Epithelial cell of proximal tubule (primary cell): ENCODE measurements at places on chromosomes 1 and 21. TPM values are rescaled to one million over a fixed set of nuclear protein-coding genes. Genes with fewer than 3 reads are reported as not detected.

Gene TRIM62
- 1.4 and 3.2 TPM in 2 replicates for total RNA-seq

DNA sequence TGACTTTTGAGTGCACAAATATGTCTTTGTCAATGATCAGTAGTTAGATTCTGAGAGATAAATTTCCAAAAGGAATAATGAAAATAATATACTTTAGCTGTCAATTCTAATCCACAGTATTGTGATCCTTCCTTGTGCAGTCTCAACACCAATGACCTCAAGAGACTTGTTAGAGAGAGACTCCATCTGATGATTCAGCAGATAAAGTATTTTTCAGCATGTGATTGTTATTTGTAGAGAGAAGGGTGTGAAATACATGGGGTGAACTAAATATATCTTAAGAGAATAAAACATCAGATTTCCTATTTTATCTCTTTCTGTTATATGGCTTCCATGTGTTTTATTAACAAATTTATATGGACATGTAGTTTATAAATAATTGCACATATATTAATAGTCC, 5.9 kb upstream of the ZNF124 start:
- no peak for DNase-seq

Gene BSND
- total RNA-seq = not detected in 2 replicates

- DNase-seq = no peak
Observed at GRCh38 chr1:61253912-61254633, 171.7 kb downstream of the NFIA start.

Gene NAV1
- 24.1 and 24.3 TPM in 2 replicates for total RNA-seq

DNA sequence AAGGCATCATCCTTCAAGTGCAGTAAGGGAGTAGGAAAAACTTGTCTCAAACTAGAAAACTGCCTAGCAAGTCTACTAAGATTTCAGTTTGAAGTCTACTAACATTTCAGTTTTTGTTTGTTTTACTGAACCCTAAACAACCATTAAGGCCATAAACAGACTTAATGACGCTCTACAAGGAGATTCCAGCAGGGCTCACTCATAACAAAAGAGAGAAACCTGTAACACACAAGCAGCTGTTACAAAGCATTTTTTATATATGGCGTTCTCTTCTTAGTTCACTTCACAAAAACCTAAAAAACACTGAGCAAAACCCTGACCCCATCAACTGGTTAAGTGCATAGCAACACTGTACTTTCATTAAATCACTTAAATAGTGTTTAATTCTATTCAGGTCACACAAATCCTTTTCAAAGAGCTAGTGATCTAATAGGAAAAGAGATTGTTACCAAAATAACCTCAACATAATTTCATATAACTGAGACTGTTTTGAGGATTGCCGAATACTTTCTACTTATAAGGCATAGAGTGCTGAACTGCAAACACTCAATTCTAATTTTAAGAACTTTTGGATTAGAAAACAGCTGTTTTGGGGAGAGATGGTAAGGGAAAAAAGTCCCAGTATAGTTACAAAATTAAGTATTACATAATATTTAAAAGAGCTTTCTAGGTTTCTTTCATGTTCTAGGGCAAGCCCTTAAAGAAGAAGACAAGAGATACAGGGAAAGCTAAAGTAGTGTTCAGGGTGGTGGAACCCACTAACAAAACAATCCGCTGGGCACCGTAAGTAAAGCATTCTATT, 1.4 kb downstream of the B3GALNT2 start:
- no peak for DNase-seq

Gene SPRR2F
- total RNA-seq = not detected in 2 replicates

GRCh38 chr1:17023102-17023501, 11.4 kb upstream of the ATP13A2 start:
- no peak for DNase-seq

Gene CLIC6
- 0.58 and 1.3 TPM in 2 replicates for total RNA-seq

DNA sequence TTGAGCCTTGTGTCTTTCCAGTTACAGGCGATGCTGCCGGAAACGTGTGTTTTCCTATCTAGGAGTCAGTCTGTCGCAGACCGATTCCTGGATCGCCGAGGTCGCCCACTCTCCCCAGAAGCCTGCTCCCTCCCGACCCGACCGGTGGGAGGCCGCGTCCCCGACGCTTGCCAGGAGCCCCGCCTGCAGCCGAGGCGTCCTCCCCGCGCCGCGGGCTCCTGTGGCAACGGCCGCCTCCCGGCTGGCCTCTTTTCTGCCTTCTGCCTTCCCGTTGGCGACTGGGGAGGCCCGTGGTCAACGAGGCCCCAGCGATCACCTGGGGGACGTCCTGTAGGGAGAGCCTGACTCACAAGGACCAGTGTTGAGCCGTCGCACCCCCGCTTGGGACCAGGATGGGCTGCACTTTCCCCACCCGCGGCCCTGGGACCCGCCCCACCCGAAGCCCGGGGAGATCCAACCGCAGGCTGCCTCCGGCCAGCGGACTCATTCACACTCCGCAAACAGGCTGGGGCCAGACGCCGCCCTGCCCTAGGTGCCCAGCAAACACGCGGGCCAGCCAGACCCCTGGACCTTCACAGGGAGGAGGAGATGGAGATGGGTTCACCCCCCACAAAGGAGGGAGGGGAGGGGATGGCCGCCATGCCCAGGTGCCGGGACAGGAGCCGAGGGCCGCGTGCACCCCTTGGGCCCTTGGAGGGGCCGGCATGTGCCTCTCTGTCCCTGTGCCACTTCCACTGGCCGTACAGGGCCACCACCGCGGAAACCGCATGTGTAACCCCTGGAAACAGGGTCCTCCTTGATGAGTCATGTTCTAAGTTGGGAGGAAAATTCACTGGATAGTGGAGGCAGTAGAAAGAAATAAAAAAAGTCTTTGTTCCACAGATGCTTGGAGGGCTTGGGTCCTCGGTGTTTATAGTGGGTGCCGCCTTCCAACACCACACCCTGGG, 7.2 kb upstream of the COL6A1 start:
- no peak for DNase-seq

Gene CACNA1S
- not detected in 2 replicates for total RNA-seq

Gene LCE6A
- total RNA-seq = not detected in 2 replicates

Gene GNG12
- total RNA-seq = 67.1 and 95.4 TPM in 2 replicates

Gene SYT2
- not detected in 2 replicates for total RNA-seq

DNA sequence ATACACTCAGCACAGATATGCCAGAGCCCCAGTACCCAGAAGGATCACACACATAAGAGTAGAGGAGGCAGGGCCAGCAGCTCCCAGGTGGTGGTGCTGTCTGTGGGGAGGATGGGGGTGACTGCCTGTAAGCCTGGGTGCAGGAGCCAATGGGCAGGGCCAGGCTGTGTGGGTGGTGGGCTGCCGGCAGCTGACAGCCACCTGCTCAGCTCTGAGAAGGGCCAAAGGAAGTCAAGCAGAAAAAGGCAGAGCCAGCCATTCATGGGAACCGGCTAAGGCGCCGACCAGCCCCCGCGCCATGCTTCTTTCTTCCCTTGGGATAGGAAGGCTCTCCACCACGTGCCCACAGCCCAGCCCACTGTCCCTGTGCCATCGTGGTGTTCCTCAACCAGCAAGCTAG, 14.1 kb downstream of the PIK3C2B start:
- DNase-seq = no peak

GRCh38 chr1:89987159-89987819, 7.6 kb upstream of the ZNF326 start:
- DNase-seq = no peak

Gene SRGAP2B
- 20.7 and 40.8 TPM in 2 replicates for total RNA-seq

DNA sequence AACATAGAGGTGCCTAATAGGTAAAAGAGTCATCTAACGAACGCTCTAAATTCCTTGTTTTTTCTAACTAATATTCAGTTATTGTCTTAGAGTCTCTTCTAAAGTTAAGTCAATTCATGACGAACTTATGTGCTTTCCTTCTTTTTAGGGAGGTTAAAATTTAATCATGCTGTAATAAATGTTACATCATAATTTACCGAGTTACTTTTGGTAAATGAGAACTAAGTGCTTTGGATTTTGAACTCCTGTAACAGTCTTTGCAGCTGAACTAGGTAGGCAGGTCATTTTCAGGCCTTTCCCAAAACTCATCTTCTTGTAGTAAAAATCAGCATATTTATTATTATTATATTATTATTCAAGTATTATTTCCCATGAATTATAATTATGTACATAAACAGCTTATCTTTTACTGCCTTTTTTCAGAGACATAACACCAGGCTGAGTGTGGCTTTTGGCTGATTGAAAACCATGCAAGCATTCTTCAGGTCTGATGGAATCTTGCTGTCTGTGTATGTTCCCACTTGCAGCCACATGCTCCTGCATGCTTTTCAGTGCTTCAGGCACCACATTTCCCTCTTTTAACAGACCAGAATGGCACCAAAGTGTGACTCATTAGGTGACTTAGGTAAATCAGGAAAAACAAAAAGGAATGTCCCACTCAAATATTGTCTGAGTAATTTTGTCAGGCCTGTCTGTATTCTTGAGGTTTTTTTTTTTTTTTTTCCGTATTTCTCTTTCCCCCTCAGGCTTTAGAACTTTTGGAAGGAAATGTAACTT, 81.0 kb upstream of the CD55 start:
- peak; percentile 40 for DNase-seq

- no peak for DNase-seq
Observed at GRCh38 chr1:243474136-243474881, 218.5 kb downstream of the SDCCAG8 start.

- peak; percentile 35 for DNase-seq
Observed at GRCh38 chr1:41239988-41240610, 2.0 kb downstream of the SCMH1 start.

- DNase-seq = no peak
Observed at GRCh38 chr21:29481641-29482040, 182.9 kb downstream of the BACH1 start.

DNA sequence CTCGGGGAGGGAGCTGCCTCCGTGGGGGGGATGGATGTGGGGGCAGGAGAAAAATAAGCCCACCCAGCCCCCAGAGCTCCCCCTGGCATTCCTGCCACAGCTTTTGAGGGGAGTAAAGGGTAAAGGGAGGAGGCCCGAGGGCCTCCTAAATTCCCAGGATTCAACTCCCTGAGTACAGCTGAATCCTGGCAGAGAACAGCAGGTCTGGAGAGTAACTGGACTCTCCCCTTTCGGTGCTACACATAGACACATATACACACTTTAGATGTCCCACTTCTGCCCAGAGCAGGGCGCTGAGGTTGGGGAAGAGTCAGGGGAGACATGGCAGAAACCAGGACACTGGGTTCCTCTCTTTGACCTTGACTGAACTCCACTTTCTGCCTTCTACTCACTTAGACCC, 3.0 kb downstream of the KIRREL1 start:
- no peak for DNase-seq

Gene CCT8
- total RNA-seq = 282 and 394 TPM in 2 replicates

DNA sequence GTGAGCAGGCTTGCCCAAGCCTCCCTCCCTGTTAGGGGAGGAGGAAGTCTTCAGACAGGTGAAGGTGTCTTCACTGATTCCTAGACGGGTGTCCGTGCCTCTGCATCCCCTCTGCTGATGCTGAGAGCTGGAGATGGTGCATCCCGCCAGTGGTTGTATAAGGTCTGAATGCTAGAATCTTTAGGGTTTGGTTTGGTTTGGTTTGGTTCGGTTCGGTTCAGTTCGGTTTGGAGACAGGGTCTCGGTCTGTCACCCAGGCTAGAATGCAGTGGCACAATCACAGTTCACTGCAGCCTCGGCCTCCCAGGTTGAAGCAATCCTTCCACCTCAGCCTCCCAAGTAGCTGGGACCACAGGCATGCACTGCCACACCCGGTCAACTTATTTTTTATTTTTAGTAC, 153.6 kb downstream of the PGBD5 start:
- no peak for DNase-seq

Gene CFHR3
- not detected in 2 replicates for total RNA-seq

DNA sequence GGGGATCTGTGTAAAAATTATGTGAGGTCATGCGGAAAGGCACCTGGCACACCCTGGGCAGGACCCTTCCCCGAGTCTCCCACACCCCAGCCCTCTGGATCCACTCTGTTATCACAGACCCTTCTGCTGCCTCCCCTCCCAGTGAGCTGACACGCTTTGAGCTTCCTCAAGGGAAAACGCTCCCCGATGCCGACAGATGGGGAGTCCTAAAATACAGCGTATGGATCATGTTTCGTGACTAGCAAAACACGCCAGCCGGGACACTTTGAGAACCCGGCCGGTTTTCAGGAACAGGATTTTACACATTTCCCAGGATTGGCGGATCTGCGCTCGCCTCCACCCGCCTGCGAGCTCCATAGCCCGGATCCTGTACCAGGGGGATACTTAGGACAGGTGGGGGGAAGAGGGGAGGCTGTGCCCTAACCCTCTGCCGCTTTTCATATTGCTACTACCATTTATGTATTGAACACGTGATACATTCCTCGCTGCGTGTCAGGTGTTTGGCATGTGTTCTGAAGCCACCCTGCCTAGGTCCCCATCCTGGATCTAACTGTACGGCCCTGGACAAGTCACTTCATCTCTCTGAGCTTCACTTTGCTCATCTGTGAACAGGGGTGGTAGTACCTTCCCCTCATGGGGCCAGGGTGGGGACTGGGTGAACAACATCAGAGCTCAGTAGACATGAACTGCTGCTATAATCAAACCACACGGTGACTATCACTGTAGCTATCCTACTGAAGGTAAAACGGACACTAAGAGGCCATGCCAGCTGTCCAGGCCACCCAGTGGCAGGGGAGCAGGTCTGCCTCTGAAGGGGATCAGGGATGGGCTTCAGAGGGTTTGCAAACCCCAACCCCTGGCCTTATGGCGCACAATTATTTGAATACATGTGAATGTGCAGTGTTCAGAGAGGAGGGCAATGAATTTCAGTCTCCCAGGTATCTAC, 63.2 kb downstream of the SSBP3 start:
- DNase-seq = no peak

Gene NLRP3
- 7.4 and 8.5 TPM in 2 replicates for total RNA-seq

Gene SPAG17
- total RNA-seq = 0.14 and 1.2 TPM in 2 replicates

DNA sequence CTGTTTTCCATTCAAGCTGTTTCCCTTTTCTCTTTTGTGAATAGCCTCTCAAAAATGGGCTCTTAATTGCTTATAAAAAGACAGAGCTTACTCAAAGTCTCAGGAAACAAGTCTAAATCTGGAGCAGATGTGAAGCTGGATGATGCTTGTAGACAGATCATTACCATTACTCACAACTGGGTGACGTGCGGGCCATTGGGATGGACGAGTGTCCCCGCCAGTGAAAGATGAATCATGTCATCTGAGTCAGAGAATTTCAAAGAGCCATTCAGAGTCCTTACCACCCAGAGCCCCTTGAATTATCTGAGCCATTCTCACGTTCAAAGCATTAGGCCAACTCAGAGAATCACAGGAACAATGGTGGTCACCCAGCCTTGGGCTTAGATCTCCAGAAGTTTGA, 134.6 kb downstream of the HUNK start:
- no peak for DNase-seq

DNA sequence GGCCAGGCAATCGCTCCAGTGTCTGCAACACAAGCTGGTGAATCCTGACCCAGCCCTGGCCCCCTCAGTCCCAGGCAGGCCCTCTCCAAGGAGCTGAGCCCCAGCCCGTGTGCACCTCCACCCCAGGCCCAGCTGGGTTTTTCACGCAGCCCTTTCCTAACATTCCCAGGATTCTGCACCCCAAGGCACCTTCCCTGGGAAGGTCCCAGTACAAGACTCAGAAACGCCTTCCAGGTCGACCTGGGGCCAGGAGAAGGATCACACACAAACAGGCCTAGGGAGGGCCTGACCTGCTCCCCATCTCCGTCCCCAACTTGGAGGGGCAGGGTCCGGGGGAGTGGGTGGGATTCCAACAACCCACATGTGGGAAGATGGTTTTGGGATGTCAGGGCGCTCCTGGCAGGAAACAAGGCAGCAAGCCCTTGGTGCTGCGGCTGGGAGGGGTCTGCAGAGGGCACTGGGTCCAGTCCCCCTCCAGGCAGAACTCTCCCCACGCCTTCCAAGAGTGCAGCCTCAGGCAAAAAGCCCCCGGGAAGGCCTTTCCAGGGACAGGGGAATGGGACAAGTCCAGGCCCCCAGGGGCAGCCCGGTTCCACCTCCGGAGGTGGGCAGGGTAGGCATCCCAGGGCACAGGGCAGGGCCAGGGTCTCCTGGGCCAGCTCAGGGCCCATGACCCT, 58.3 kb downstream of the KCNAB2 start:
- no peak for DNase-seq

Gene C1orf56
- total RNA-seq = 3.0 and 3.1 TPM in 2 replicates
